Type B pancreatic cell (in vitro differentiated cells): ENCODE measurements at places on chromosomes 2 and 18.
A peak's percentile ranks its signal among the peaks of the same experiment; 100 is the strongest.

DNA sequence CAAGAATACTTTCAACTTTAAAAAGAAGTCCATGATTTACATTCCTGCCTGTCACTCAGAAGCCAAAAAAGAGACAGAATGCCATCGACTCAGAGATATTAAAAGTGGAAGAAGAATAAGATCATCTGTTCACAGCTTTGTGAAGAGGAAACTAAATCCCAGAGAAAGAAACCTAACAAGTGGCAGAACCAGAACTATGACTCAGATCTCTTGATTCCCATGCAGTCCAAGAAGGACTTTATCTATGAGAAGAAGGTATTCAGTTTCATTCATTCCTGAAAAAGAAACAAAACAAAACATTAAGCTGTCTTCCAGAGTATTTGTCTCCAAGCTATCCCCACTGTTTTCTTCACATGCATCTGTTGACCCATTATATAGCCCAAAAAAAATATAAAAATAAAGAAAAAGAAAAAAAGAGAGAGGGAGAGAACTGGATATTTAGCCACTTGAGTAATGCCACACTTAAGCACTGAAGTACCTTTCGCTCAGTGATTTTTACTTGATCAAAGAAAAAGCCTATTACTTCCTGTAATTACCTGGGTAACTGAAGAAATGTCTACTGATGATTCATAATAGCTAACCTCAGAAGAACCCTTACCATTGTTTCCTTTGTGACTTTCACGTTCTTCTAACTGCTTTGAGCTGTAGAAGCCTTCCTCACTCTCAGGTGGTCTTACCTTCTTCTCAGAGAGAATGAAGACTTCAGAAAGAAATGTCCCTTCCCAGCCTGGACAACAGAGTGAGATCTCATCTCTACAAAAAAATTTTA is 17.7 kb upstream of the AKAIN1 start:
- no peaks in the 10 kb centered on the region for H3K36me3 ChIP-seq
- H3K27me3 ChIP-seq = peaks cover 24% of the 10 kb centered on the region
- H3K4me1 ChIP-seq = no peaks in the 10 kb centered on the region
- no peak overlapping the region for H3K4me3 ChIP-seq
- H3K27ac ChIP-seq = no peak overlapping the region

DNA sequence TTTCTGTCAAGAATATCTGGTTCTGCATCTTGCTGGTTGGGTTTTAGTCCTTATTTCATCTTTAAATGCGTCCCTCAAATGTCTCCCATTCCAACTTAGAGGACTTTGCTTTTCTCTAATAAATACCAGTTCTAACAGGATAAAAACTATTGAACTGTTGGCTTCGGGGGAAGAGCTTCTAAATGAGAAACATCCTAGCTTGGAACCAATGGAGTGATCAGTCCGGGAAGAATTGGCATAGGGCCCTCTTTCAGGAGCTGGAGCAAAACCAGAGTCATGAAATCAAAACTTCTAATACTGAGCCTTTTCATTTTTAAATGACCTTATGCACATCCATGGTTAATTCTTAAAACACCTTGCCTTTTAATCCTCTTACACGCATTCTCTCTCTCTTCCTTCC is 401.6 kb upstream of the SMIM21 start:
- H3K27me3 ChIP-seq = peaks cover 5% of the 10 kb centered on the region
- no peak for DNase-seq
- no peak overlapping the region for H3K27ac ChIP-seq
- H3K36me3 ChIP-seq = no peaks in the 10 kb centered on the region
- no peak overlapping the region for H3K4me3 ChIP-seq
- H3K4me1 ChIP-seq = peaks cover 15% of the 10 kb centered on the region

GRCh38 chr18:58252166-58252565 is 208.1 kb downstream of the NEDD4L start:
- H3K4me3 ChIP-seq = no peak overlapping the region
- peaks cover 12% of the 10 kb centered on the region for H3K36me3 ChIP-seq
- DNase-seq = no peak
- H3K4me1 ChIP-seq = peaks cover 52% of the 10 kb centered on the region

DNA sequence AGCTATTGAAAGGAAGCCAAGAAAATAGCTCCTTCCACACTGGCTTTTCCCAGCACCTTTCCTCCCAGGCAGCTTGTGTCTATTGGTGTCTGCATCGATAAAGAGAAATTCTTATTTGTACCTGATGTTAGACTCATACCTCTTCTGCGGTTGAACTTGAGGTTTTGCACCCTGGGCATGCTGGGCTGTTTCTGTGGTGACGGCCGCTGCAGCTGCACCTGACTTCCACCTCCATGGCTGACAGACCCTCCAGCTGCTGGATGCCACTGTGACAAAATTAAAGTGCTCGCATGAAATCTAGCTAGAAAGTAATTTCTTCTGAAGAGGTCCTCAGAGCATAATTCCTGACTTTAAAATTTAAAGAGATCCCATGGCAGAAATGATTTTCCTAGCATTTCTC is 6.6 kb downstream of the FECH start:
- H3K36me3 ChIP-seq = peaks cover 23% of the 10 kb centered on the region
- H3K27me3 ChIP-seq = no peaks in the 10 kb centered on the region
- H3K27ac ChIP-seq = no peak overlapping the region
- H3K4me3 ChIP-seq = no peak overlapping the region
- DNase-seq = no peak
- H3K4me1 ChIP-seq = no peaks in the 10 kb centered on the region

DNA sequence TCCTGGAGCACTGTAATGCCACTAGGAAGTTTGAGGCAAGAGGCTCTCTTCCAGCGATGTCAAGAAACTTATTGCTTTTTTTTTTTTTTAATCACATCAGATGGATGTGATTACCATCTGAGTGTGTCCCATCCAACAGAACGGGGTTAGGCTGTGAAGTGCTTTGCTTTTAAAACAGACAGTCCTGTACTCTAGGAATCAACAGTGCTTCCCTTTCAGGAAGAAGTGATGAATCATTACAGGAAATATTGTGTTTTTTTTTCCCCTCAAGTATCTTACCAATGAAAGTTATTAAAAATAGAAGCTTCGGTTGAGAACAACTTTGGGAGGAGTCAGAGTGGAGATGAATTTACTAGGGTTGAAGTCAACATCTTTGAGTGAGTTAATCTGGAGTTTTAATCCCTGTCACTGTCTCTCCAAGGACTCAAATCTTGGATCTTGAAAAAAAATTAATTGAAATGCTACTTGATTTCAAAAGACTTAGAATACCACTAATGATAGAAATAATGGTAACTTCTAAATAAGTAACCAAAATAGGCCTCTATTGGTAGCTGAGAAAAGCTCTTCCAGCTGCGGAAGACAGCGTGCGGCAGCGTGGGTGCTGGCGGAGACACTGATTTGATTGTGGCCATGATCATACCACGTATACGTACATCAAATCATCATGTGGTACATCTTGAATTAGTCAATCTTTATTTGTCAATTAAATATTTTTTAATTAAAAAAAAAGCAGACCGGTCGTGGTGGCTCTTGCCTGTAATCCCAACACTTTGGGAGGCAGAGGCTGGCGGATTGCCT is 45.5 kb downstream of the GATA6 start:
- no peak overlapping the region for H3K4me3 ChIP-seq
- H3K27ac ChIP-seq = peak overlapping the region; percentile 25
- H3K4me1 ChIP-seq = peaks cover 6% of the 10 kb centered on the region
- H3K36me3 ChIP-seq = no peaks in the 10 kb centered on the region
- no peak for DNase-seq

DNA sequence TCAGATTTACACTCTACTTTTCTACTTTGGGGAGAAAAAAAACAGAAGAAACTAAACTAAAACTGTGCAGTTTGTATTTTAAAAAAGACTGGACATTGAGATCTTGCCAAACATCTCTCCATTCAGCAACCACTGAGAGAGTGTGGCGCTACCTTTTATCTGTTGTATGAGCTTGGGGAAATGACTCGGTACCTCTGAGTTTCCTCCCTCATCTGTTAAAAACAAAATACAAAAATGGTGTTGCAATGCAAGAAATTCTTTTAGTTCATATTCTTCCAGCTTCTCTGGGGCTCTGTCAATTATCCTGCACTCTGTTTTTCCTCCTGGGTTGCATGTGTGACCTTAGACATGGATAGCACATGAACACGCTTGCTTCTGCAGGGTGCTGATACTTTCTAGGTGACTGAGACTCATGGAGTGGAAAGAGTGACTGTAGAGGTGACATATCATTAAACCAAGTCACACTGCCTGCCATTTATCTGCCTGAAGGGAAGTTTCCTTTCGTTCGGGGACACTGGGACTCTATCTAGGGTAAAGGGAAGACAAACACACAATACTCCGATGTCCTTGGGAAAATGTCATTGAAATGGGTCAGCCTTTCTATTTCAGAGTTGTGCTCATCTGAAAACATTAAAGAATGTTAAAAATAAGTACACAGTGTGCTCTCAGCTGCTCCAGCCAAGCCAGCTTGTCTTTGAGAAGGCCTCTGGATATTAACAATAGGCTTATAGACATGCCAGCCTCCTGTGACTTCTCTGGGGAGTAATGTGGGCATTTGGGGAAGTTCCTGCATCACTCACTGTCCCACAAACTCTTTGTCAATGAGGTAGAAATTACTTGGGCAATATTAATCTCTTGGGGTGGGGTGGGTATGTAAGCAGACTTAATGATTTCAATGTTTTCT is 91.4 kb downstream of the TRIB2 start:
- H3K4me3 ChIP-seq = no peak overlapping the region
- H3K4me1 ChIP-seq = peaks cover 16% of the 10 kb centered on the region
- H3K27me3 ChIP-seq = no peaks in the 10 kb centered on the region

- H3K27ac ChIP-seq = no peak overlapping the region
- no peaks in the 10 kb centered on the region for H3K36me3 ChIP-seq
- DNase-seq = no peak
These were observed 549.0 kb upstream of the SLC8A1 start for GRCh38 chr2:41000906-41001305.

DNA sequence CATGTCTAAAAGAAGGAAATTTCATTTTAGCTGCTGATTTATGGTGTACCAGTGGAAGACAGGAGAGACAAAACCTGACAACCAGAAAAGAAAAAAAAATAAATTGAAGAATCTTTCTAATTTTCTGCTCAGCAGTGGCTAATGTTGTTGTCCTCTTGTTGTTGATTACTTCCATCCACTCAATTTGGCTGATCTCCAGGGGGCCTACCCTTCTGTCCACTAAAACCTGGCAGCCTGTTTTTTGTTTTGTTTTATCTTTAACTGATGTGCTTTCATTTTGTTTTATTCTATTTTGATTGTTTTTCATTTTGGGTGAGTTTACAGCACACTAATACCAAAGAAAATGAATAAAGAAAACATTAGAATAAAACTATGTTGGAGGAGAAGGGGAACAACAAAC is 27.4 kb downstream of the TFPI start:
- peaks cover 6% of the 10 kb centered on the region for H3K4me1 ChIP-seq
- H3K27ac ChIP-seq = no peak overlapping the region
- H3K27me3 ChIP-seq = no peaks in the 10 kb centered on the region
- H3K36me3 ChIP-seq = peaks cover 5% of the 10 kb centered on the region

DNA sequence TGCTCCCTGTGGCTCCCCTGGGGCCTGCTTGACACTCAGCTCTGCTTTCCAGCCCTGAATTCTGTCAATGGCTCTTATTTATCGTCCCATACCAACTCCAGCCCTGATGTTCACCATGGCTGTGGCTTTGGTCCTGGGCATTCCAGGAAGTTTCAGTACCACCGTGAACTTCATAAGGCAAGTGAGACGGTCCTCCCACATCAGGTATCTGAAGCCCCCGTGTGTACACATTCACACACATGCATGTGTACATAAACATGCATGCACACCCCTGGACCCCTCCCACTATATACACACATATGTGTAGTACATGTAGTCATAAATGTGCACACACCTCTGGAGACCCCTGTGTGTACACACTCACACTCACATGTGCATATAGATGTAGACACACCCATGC is 43.3 kb upstream of the PUM2 start:
- peak; percentile 43 for DNase-seq
- no peak overlapping the region for H3K4me3 ChIP-seq
- H3K27me3 ChIP-seq = peaks cover 19% of the 10 kb centered on the region
- H3K36me3 ChIP-seq = no peaks in the 10 kb centered on the region
